Anterior cingulate cortex (tissue), 58 donors: ENCODE measurements at places on chromosomes 12 and 14.

DNA sequence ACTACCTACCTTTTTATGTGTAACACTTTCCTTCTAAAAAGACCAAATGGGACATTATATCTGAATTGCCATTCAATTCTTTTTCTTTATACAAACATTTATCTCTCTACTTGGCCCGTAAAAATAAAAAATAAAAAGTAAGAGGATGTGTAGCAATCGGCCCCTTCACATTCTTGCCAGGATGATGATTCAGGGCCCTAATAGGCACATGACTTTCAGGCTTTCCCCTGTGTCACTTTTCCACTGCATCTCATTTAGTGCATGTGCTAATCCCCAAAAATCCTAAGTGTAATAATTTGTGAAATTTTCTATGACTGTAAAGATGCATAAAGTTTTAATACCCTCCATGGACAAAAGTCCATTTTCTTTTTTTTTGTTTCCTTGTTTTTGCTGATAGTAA, 23.0 kb upstream of the ATP2B1 start:
- DNase-seq: no peak

- no peak for DNase-seq
Measured at GRCh38 chr14:22070119-22070982, 396.7 kb upstream of the OR4E1 start.

DNA sequence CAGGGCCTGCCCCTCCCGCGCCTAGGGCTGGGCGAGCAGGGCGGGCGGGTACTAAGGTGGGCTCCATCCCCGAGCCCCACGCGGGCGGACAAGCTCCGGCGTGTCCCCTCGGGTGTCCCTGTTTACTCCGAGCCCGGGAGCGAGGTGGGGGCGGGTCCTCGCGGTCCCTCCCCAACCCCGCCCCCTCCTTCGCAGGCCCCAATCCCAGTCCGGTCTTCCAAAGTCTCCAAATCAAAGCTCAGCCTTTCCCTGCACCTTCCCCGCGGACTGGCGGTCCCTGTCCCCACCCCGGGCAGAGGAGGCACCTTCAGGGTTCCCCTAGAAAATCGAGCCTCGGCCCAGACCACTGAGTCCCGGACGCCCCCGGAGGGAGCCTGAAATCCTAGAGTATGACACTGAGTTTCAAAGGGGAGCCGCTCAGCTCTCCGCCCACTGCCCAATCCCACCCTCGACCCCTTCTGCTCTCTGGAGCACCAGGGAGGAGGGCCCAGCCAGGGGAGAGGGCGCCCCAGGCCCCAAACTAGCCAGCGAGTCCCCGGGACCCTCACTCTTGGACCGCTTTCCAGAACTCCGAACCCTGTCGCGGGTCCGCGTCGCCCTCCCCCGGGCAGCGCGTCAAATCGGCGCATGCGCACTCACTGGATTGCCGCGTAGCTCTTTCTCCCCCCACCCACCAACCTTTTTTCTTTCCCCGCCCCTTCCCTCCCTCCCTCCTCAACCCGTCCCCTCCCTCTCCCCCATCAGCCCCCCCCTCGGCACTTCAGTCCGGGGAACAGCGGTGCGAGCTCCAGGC, at the start of gene LRP1:
Gene LRP1, plus strand, starts transcription at position 758 of the 793 bp plus-strand sequence. CDS start 482 bp downstream, outside the sequence.
- DNase-seq: peak; percentile 72

GRCh38 chr12:27272373-27273028, 28.4 kb downstream of the STK38L start:
- no peak for DNase-seq

GRCh38 chr14:104852280-104852663, 12.8 kb upstream of the CEP170B start:
- no peak for DNase-seq

- DNase-seq: no peak
Measured at GRCh38 chr12:79664518-79664917, 26.2 kb downstream of the PAWR start.

DNA sequence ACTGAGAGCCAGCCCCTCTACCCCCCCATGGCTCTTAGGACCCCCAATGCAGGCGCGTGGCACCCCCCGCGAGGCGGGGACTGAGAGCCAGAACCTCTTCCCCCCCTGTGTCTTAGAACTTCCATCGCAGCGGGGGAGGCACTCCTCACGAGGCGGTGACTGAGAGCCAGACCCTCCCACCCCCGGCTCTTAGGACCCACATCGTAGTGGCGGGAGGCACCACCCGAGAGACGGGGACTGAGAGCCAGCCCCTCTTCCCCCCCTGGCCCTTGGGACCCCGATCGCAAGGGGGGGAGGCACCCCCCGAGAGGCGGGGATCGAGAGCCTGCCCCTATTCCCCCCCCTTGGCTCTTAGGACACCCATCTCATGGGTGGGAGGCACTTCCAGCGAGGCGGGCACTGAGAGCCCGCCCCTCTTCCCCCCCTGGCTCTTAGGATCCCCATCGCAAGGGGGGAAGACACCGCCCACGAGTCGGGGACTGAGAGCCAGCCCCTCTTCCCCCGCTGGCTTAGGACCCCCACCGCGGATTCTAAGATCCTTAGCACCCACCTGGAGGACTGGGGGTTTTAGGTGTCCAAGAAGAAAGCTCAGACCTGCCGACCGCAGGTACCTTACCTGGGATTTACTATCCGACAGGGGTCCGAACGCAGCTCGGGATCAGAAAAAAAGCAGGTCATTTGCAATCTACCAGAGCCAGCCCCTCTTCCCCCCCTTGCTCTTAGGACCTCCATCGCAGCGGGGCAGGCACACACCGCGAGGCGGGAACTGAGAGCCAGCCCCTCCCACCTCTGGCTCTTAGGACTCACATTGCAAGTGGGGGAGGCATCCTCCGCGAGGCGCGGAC, 44.9 kb downstream of the DDX11 start:
- DNase-seq: no peak

- no peak for DNase-seq
Measured at GRCh38 chr12:121255433-121255832, 41.1 kb downstream of the CAMKK2 start.

- no peak for DNase-seq
Measured at GRCh38 chr14:79661752-79662151, 549.6 kb downstream of the DIO2 start.

- no peak for DNase-seq
Measured at GRCh38 chr14:92651106-92651757, 97.2 kb downstream of the LGMN start.

DNA sequence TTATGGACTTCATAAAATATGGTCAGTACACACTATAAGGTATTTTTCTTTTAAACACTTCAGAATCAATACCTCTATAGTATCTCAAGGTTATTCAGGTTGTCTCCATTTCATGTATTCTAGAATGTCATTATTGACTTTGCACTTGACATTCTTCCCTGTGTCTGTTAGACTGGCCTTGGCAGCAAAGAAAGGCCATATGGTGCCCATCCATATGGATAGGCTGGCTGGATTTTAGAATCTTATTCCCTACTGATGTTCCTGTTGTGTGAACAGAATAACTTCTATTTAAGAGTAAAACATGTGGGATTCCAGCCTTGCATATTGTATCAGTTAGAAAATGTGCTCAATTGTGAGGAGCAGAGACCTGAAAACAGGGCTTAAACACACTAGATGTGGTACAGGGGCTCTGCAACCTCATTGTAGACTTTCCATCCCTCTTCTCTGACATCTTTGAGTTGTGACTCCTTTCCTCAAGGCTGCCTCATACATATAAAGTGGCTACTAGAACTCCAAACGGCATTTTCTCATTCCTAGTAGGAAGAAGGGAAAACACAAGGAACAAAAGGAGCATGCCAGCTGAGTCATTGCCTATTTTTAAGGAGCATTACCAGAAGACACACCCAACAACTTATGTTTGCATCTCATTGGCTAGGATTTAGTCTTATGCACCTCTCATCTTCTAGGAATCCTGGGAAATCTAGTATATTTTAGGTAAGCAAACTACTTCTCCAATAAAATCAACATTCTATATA, 221.2 kb upstream of the TMPO start:
- DNase-seq: no peak

DNA sequence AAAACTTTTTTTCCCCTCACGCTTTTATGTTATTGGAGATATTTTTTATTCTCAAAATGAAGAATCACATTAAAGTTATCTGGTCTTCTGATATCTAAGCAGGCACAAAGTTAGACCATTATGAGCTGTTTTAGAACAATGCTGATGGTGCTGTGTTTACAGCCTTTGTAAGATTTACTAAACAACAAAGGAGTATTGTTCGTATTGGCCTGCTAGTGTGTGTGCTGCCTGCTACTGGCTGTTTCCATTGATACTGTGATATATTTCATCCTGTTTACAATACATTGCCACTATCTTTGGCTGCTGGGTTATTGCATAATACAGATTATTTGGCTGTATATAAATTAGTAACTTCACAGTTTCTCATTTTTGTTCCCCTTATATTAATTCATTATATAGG, 220.8 kb downstream of the ITPR2 start:
- DNase-seq: no peak

- no peak for DNase-seq
Measured at GRCh38 chr14:45144658-45145057, 8.9 kb downstream of the FANCM start.

- peak; percentile 13 for DNase-seq
Measured at GRCh38 chr14:65015391-65015790, 28.7 kb downstream of the FNTB start.

- DNase-seq: no peak
Measured at GRCh38 chr14:56102941-56103340, 15.3 kb upstream of the PELI2 start.

GRCh38 chr12:44847888-44848702, 28.0 kb downstream of the NELL2 start:
- no peak for DNase-seq

DNA sequence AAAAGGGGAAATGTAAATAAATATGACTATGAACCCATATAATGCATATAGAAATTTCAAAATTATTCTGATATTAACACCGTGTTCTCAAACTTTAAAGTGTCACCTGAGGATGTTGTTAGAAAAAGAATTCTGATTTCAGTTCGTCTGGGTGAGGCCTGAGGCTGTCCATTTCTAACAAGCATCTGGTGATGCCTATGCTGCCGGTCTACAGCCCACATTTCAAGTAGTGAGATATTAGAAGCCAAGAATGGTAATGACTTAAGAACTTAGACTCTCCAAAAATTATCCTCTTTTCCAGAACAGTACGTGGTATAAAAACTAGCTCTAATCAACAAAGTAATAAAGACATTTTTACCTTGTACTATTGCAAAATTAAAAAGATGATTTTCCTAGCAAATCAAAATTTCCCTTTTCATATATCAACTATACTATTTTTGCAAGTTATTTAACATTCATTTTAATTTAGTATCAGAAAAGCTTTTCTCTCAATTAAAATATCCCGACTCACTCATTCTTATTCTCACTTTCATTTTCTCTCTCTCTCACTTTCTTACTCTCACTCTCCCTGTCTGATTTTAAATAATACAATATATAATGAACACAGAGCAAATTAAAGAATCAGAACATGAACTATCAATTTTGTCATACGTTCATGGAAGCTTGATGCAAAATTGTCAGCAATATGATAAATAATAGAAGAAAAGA, 35.0 kb downstream of the PIK3C2G start:
- DNase-seq: no peak

DNA sequence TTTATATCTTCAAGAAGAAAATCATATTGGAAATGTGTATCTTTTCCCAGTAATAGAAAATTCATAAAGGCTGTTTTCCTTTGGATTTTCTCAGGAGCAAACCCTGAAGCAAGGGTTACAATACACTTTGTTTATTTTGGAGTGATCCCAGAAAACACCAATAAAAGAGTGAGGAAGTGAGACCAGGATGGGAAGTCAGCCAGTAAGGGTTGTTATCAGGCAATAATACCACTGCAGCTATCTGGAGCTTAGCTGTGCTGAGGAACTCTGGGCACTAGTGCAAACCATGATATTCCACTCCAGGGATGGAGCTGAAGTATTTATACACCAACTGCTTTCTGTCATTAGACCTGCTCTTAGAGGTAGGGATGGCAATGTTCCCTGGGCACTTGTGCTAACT, 1002.3 kb downstream of the FLRT2 start:
- DNase-seq: no peak

- no peak for DNase-seq
Measured at GRCh38 chr14:94974893-94975292, 182.4 kb downstream of the DICER1 start.

GRCh38 chr14:95609398-95609990, 74.6 kb downstream of the GLRX5 start:
- DNase-seq: no peak

- peak; percentile 92 for DNase-seq
Measured at GRCh38 chr12:117190210-117190781, at the start of gene FBXO21. TSS of gene FBXO21 (minus strand) at chr12:117190470. CDS start at chr12:117190456, 14 bp downstream.

GRCh38 chr14:95901054-95901453, 24.4 kb downstream of the TUNAR start:
- DNase-seq: no peak

GRCh38 chr14:77076113-77076631, 21.9 kb upstream of the CIPC start:
- no peak for DNase-seq

DNA sequence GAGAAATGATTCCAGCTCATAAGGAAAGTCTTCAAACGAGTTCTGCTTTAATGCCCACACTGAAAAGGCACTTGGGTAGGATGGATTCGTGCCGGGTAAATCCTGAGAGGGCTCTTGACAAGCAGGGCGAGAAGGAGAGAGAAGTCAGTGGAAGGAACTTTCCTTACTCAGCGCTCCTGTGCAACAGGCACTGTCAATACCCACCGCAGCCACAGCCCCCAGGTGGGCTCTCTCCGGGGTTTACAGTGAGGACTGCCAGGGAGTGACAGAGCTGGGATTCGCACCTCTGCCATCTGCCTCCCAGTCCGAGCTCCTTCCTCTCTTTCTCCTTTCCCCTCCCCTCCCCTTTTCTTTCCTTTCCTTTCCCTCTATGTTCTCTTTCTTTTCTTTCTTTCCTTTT, 118.7 kb downstream of the BEGAIN start:
- DNase-seq: no peak

- DNase-seq: no peak
Measured at GRCh38 chr12:102439426-102440405, 40.6 kb downstream of the IGF1 start.

DNA sequence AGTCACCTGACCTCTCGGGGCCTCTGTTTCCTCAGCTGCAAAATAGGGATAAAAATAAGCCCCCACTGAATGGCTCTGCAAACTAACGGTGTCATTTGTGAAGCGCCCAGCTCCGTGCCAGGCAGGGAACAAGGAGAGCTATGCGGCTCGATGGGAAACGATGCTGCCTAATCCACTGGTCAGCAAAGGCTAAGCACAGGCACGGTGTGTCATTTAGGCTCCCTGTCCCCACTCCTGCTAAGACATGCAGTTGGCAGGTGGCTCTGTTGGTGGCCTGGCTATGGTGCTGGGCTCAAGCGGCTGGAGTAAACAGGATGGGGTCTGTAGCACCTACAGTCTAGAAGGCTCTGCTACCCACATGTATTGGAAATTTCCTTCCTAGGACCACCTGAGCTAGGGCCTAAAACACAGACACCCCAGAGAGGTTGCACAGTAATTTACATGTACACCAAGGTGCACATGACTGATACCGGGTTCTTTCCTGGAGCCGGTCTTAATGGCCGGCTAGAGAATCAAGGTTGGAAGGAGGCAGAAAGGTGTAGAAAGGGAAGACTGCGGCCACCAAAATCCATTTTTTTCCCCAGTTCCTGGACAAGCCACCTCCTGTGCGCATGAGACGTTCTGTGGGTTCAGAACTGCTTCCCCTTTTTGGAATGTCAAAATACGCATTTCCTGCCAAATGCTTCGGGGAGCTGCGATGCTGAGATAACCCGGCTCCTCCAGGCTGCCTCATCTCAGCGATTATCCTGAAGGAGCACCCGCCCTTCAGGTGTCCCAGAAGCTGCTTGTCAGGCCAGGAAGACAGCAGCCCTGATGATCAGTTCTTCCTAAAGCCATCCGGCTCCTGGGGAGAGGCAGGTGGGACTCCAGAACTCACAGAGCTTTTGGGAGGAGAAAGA, 1.0 kb downstream of the CACNA2D4 start:
- no peak for DNase-seq
